ENCODE measurements at places on chromosomes 4 and X. TPM values are rescaled to one million over a fixed set of nuclear protein-coding genes. Genes with fewer than 3 reads are reported as not detected.

DNA sequence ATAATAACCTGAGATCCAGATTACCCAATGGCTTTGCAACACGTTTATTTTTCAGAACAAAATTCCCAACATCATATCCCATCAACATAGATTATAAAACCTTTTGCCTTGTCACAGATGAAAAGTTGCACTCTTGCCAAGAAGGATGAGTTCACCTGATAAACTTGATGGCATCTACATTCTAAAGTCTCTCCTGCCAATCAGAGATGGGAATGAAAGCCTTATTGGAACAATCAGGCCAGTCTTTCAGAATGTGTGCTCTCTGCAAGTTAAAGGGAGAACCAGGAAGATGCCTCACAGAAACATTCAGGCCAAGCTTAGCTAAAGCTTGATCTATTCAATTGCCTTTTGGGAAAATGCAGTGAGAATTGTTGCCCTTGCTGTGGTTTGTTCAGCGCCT is 1.3 kb downstream of the LPAR4 start:
- H3K4me1 ChIP-seq = no peaks in the 10 kb centered on the region
- DNase-seq = no peak
- no peak overlapping the region for H3K27ac ChIP-seq

- DNase-seq = no peak
- H3K27me3 ChIP-seq = no peaks in the 10 kb centered on the region
- H3K36me3 ChIP-seq = peaks cover 44% of the 10 kb centered on the region
- H3K4me3 ChIP-seq = no peak overlapping the region
- H3K4me1 ChIP-seq = no peaks in the 10 kb centered on the region
These were observed 84.8 kb downstream of the TNIP2 start for GRCh38 chr4:2671267-2671895.

GRCh38 chr4:98746530-98746929 is 88.1 kb upstream of the TSPAN5 start:
- no peaks in the 10 kb centered on the region for H3K4me1 ChIP-seq
- no peak overlapping the region for H3K27ac ChIP-seq
- peak; percentile 13 for DNase-seq
- no peaks in the 10 kb centered on the region for H3K36me3 ChIP-seq
- H3K27me3 ChIP-seq = no peaks in the 10 kb centered on the region
- no peak overlapping the region for H3K4me3 ChIP-seq

- no peaks in the 10 kb centered on the region for H3K4me1 ChIP-seq
- no peaks in the 10 kb centered on the region for H3K36me3 ChIP-seq
- no peak overlapping the region for H3K4me3 ChIP-seq
- no peaks in the 10 kb centered on the region for H3K27me3 ChIP-seq
These were observed 98.2 kb downstream of the FRYL start for GRCh38 chr4:48681856-48682255.

- no peaks in the 10 kb centered on the region for H3K36me3 ChIP-seq
- H3K4me3 ChIP-seq = no peak overlapping the region
These were observed 102.1 kb downstream of the ANXA3 start for GRCh38 chr4:78653655-78654054.

DNA sequence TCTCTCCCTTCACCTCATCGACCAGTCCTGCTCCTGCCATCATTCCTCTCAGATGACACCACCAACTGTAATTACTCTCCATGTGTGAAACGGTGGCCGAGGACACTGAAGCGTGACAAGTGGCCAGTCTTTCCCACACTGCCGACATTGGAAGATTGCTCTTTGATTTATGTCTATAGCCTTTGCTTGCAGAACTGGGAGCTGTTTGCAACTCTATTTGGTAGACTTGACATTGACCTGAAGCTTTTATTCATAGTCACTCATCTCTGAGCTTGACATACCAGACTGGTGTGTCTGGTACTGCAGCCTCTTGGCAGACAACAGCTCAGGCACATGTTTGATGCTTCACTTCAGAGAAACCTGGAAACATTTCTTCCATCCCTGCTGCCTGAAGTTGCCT is 121.8 kb upstream of the GALNT7 start:
- DNase-seq = no peak
- no peak overlapping the region for H3K4me3 ChIP-seq

- DNase-seq = no peak
- H3K27me3 ChIP-seq = no peaks in the 10 kb centered on the region
- no peaks in the 10 kb centered on the region for H3K36me3 ChIP-seq
These were observed 35.7 kb upstream of the GABRQ start for GRCh38 chrX:152601848-152602616.

GRCh38 chrX:41563876-41564275 is 116.7 kb downstream of the NYX start:
- H3K27ac ChIP-seq = no peak overlapping the region
- H3K4me1 ChIP-seq = no peaks in the 10 kb centered on the region
- DNase-seq = no peak
- H3K27me3 ChIP-seq = no peaks in the 10 kb centered on the region

- H3K27me3 ChIP-seq = no peaks in the 10 kb centered on the region
- H3K36me3 ChIP-seq = peaks cover 18% of the 10 kb centered on the region
- H3K27ac ChIP-seq = peak overlapping the region; percentile 34
- no peak for DNase-seq
These were observed 20.5 kb downstream of the PKD2 start for GRCh38 chr4:88027611-88028608.

TMPRSS11A gene
- 0.01 TPM for polyA plus RNA-seq

CXCL3 gene
- polyA plus RNA-seq = 4.9 TPM

DNA sequence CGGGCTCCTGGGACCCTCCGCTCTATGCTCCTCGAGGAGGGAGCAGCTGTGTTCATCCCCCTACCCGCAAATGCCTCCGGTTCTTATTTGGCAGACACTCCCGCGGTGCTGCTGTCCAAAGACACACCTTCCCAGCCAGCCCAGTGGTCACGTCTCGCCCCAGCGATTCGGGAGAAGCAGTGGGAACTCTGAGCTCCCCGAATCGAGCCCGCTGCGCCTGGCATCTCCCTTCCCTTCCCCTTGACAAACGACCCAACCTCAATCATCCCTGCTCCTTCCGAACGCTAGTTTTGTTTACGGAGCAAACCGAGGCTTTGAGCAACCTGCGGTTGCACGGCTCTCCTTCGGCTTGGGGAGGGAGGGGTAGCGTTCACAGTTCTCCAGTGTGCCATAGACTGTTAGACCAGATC is 317 bp upstream of the FRMPD4 start:
- peaks cover 25% of the 10 kb centered on the region for H3K27me3 ChIP-seq
- peak overlapping the region; percentile 19 for H3K4me3 ChIP-seq
- no peaks in the 10 kb centered on the region for H3K36me3 ChIP-seq
- no peaks in the 10 kb centered on the region for H3K4me1 ChIP-seq
- DNase-seq = no peak
- H3K27ac ChIP-seq = no peak overlapping the region

DNA sequence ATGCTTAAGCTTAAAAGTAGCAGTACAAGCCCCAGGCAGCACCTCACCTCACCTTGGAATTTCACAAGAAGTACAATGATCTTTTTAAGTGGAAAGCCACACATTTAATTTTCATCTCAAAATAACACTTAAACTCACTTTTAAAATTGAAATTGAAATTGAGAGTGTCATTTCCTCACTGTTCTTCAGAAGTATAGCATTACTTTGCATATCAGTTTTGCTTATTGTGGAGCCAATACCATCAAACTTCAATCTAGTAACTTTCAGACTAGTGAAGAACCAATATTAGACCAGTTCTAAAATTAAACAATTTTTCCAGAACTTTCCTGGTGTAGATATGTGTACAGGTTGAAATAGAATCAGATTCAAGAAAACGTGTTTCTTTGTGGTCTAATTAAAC is 242.4 kb downstream of the NDST4 start:
- no peaks in the 10 kb centered on the region for H3K36me3 ChIP-seq
- no peaks in the 10 kb centered on the region for H3K27me3 ChIP-seq
- H3K4me1 ChIP-seq = no peaks in the 10 kb centered on the region
- DNase-seq = no peak
- no peak overlapping the region for H3K27ac ChIP-seq
- no peak overlapping the region for H3K4me3 ChIP-seq

DNA sequence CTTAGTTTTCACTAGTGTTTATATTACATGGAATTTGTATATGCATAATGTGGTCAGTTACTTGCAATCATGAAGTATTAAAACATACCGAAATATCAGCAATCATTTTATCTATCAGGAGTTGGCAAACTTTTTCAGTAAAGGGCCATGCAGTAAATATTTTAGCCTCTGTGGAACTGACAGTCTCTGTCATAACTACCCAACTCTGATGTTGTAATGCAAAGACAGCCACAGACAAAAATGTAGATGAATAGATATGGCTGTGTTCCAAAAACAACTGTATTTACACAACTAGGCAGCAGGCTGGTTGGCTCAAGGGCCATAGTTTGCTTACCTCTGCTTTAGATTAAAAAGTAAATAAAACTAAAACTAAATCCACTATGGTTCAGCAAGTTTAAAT is 200.2 kb downstream of the HS3ST1 start:
- no peak overlapping the region for H3K27ac ChIP-seq
- H3K4me1 ChIP-seq = no peaks in the 10 kb centered on the region
- DNase-seq = no peak
- no peaks in the 10 kb centered on the region for H3K36me3 ChIP-seq
- no peak overlapping the region for H3K4me3 ChIP-seq

GRCh38 chrX:130719413-130719812 is 183.6 kb downstream of the ENOX2 start:
- no peak overlapping the region for H3K4me3 ChIP-seq
- peaks cover 7% of the 10 kb centered on the region for H3K4me1 ChIP-seq
- no peak overlapping the region for H3K27ac ChIP-seq
- H3K27me3 ChIP-seq = no peaks in the 10 kb centered on the region

DNA sequence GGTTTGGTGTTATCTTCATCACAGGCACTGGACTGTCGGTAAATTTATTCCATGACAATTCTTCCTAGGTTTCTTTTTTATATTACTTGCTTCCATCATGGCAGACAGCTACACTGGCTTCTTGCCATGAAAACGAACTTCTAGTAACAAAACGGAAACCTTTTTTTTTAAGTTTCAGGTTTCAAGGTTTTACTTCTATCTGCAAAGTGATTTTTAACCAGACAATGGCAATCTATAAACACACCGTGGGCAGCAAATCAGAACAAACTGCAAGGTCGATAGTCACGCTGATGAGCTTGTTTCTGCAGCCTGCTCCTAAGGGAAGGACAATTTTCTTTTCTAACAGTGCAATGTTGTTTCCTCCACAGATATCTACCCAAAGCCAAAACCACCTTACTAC is 29.9 kb downstream of the XG start:
- H3K27me3 ChIP-seq = no peaks in the 10 kb centered on the region
- H3K27ac ChIP-seq = no peak overlapping the region
- H3K4me1 ChIP-seq = no peaks in the 10 kb centered on the region
- no peak overlapping the region for H3K4me3 ChIP-seq
- H3K36me3 ChIP-seq = no peaks in the 10 kb centered on the region

- no peaks in the 10 kb centered on the region for H3K4me1 ChIP-seq
- DNase-seq = no peak
- H3K36me3 ChIP-seq = no peaks in the 10 kb centered on the region
- H3K27ac ChIP-seq = no peak overlapping the region
- no peaks in the 10 kb centered on the region for H3K27me3 ChIP-seq
- H3K4me3 ChIP-seq = no peak overlapping the region
These were observed 93.8 kb downstream of the SOWAHB start for GRCh38 chr4:76804096-76804495.

DNA sequence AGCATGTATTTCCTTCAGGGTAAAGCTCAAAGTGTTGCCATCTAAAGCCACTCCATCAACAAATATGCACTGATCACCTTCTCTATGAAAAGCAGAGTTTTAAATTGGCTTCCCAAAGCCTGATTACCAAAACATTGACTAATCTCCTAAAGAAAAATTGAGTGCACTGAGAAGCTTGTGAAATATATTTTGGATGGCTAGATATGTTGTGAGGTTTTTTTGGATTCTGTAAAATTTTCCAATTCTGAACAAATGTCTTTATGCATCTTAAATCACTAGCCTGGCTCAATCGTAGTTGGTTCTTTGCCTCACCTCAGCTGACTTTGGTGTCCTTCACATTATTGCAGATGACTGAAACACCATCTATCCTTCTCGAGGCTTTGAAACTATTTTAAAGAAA is 14.9 kb upstream of the EXOSC9 start:
- H3K27me3 ChIP-seq = no peaks in the 10 kb centered on the region
- H3K4me1 ChIP-seq = no peaks in the 10 kb centered on the region
- no peaks in the 10 kb centered on the region for H3K36me3 ChIP-seq

- no peak for DNase-seq
- H3K27ac ChIP-seq = no peak overlapping the region
- H3K4me3 ChIP-seq = no peak overlapping the region
- no peaks in the 10 kb centered on the region for H3K27me3 ChIP-seq
These were observed 98.5 kb downstream of the DHRSX start for GRCh38 chrX:2402361-2402690.

DNA sequence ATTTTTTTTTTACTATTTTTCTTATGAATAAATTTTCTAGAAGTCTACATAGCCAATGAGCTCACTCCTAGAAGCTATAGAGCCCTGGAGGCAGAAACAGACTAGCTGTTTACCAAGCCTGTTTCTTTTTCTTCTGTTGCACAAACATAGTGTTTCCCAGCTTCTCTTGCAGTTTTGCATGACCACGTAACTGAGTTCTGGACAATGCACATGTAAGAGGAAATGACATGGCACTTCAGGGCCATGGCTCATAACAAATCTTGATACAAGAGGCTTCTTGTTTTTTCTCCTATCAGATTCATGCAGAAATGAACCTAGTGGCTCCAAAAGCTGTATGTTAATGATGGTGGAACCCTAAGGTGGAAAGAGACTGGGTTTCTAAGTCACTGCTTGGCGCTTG is 127.4 kb downstream of the ZNF330 start:
- H3K27ac ChIP-seq = no peak overlapping the region
- no peak for DNase-seq
- H3K4me3 ChIP-seq = no peak overlapping the region
- H3K36me3 ChIP-seq = no peaks in the 10 kb centered on the region
- no peaks in the 10 kb centered on the region for H3K4me1 ChIP-seq
- peaks cover 3% of the 10 kb centered on the region for H3K27me3 ChIP-seq

- H3K4me1 ChIP-seq = no peaks in the 10 kb centered on the region
- H3K27me3 ChIP-seq = no peaks in the 10 kb centered on the region
- peak; percentile 84 for DNase-seq
- peak within 1 kb of the TSS; percentile 24 for H3K4me3 ChIP-seq
These were observed at the start of gene ERCC6L for GRCh38 chrX:72238721-72239475. Gene ERCC6L (minus strand): TSS chrX:72239027. CDS start chrX:72238911, 116 bp downstream.

GRCh38 chr4:184349283-184350039 is 124.9 kb downstream of the IRF2 start:
- H3K4me3 ChIP-seq = no peak overlapping the region
- peaks cover 11% of the 10 kb centered on the region for H3K4me1 ChIP-seq
- peak; percentile 70 for DNase-seq
- H3K27ac ChIP-seq = peak overlapping the region; percentile 98
- H3K27me3 ChIP-seq = no peaks in the 10 kb centered on the region
- H3K36me3 ChIP-seq = no peaks in the 10 kb centered on the region

DNA sequence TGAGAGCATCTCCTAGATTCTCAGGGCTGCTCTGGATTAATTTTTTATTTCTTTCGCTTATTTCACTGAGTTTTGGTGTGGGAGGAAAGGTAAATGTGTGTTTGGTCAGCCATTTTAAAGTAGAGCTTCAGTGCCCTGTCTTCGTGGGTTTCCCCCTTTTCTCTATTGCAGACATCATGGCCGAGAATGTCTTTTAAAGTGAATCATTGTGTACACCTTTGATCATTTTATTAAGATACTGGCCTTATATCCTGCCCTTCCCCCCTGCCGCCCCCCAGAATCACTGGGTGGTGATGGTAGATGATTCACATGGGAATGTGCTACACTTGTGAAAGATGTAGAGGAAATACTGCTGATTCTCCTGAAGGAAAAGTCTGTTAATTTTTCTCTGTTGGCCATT is 23.8 kb downstream of the CDKL5 start:
- H3K36me3 ChIP-seq = no peaks in the 10 kb centered on the region
- H3K27ac ChIP-seq = no peak overlapping the region
- no peak overlapping the region for H3K4me3 ChIP-seq
- no peak for DNase-seq
- H3K4me1 ChIP-seq = no peaks in the 10 kb centered on the region

- H3K36me3 ChIP-seq = no peaks in the 10 kb centered on the region
- H3K4me1 ChIP-seq = peaks cover 10% of the 10 kb centered on the region
- H3K4me3 ChIP-seq = no peak overlapping the region
- no peaks in the 10 kb centered on the region for H3K27me3 ChIP-seq
These were observed 14.4 kb upstream of the CENPU start for GRCh38 chr4:184748251-184748652.

Measured in small intestine (tissue), 16 donors.